Stimulated activated CD4-positive, alpha-beta T cell treated with anti-CD3 and anti-CD28 coated beads, Interleukin-12 subunit alpha, Interleukin-12 subunit beta, amount 100 ng/mL, for 24 hours (primary cell): ENCODE measurements at places on chromosomes 11 and 22.

DNA sequence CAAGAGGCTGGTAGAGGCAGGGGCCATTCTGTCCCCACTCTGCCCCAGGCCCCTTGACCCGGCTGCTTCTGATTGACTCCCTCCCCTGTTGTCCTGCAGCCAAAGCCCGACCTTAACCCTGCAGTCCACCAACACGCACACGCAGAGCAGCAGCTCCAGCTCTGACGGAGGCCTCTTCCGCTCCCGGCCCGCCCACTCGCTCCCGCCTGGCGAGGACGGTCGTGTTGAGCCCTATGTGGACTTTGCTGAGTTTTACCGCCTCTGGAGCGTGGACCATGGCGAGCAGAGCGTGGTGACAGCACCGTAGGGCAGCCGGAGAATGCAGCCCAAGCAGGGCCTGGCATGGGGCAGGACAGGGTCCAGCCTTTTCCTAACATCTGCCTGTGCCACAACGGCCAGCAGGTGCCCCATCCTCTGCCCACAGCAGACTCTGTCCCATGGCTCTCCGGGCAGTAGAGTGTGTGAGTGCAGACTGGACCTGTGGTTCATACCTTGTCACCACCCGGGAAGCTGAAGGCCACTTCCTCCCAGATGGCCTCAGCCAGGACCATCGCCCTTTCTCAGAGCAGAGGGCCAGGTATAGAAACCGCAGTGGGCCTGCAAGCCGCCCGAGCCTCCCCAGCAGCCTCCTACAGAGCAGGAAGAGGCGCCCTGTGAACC, 26.8 kb upstream of the MGAT3 start:
- DNase-seq = no peak

DNA sequence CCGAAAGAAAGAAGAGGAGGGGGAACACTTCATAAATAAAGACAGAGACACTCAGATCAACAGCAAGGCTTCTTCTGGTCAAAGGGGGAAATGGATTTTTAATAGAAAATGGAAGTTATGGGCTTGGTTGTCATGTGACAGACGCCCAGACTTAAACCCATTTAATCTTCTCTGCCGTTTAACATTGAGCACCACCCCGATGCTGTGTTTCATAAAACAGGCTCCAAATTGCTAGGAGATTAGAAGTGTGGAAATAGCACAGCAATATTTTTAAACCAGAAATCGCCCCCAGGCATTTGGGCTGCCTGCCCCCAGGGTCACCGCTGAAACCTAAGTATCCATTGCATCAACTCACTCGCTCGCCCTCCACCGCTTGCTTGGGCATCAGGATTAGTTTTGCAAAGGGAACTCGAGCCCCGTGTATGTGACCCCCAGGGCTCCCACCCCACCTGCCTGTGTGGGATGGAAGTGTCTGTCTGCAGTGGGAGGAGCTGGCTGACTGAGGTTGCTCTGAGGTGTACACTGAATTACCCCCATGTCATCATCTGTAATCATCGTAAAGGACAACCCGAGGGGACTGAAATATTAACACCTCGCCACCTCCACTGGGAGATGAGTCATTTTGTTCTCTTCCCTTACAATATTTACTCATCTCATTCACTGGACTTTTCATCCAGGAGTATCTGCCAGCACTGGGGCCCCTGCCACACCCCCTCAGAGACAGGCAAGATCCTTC, 10.7 kb downstream of the DSCAML1 start:
- no peak for DNase-seq

GRCh38 chr22:43652845-43653244, 159.3 kb downstream of the EFCAB6 start:
- no peak for DNase-seq

- no peak for DNase-seq
These were observed 76.2 kb upstream of the GDPD4 start for GRCh38 chr11:77377734-77378133.

- DNase-seq = no peak
These were observed 46.5 kb upstream of the CRTAM start for GRCh38 chr11:122791836-122792235.

DNA sequence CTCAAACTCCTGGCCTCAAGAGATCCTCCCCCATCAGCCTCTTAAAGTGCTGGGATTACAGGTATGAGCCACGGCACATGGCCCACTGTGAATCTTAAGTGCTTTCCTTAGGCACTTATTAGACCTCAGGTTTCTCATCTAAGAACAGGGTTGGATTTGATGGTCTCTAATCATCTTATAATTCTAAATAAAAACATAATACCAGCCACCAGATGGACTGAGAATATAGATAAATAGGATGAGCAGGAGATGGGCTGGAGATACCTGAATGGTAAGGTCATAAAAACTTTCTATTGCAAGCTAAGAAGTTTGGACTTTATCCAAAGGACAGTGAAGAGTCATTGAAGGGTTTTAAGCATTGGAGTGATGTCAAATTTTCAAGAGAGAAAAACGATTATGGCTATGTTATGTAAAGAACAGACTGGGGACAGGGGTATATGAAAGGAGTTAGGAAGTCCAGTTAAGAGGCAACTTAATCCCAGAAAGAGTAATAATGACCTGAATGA, 85.2 kb downstream of the RELT start:
- no peak for DNase-seq

GRCh38 chr22:39353346-39353745, 3.6 kb downstream of the SYNGR1 start:
- DNase-seq = no peak

DNA sequence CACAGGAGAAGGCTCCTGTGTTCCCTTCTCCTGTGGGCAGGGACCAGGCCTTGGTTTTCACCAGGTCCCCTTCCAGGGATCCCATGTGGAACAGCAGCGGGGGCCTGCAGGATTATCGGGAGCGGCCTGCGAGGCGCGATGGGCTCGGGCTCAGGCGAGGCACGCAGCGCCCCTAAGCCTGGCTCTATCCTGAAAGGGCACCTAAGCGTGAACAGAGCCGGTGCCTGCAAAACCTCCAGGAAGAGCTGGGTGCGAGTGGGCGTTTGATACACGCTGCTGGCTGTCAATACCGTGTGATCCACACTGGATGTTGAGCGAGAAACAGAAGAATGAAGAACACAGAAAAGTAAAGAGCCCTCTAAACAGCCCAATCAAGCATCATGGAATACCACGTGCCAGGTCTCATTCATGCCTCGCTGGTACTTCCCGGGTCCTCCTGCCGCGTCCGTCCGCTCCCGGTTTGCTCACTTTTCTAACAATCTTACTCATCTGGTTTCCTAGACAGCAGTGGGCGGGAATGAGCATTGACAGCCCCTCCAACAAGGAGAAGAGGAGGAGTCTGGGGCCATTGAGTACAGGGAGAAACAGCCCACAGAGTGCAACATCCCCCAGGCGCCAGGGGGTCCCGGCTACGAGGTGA, 12.5 kb downstream of the OSBPL5 start:
- no peak for DNase-seq

DNA sequence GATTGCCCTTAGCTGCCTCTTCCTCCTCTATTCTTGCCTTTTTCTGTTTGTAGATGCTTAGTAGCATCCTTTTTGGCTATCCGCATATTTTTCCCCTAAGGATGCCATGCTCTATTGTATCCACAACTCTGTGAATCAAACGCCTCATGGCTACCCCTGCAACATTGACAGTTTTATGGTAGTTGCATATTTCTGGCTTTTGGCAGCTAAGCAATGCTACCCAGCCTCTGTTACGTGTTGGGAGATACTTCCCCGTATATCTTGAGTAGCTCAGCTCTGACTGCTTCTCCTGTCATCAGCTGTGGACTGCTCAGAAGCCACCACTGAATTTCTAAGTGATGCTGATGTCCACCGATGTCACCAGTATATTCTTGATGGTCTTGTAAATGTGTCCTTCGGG, 15.1 kb upstream of the SLC3A2 start:
- no peak for DNase-seq

- no peak for DNase-seq
These were observed 19.6 kb upstream of the PISD start for GRCh38 chr22:31681349-31682345.

DNA sequence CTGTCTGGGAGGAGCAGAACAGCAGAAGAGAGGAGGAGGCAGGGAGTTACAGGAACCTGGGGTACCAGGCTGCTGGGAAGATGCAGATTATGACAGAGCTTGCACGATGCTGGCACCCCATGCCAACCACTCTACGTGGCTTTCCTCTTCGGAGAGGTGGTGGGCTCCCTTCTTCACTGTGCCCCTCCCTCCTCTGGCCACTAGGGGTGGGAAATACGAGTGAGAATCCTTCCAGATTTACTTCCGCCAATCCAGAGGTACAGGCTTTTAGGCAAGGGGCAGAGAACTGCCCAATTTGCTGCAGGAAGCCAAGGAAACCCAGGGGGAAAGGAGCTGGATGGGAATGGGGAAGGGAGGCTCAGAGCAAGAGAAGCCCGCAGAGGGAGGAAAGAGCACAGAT, 12.3 kb downstream of the HYOU1 start:
- DNase-seq = no peak

DNA sequence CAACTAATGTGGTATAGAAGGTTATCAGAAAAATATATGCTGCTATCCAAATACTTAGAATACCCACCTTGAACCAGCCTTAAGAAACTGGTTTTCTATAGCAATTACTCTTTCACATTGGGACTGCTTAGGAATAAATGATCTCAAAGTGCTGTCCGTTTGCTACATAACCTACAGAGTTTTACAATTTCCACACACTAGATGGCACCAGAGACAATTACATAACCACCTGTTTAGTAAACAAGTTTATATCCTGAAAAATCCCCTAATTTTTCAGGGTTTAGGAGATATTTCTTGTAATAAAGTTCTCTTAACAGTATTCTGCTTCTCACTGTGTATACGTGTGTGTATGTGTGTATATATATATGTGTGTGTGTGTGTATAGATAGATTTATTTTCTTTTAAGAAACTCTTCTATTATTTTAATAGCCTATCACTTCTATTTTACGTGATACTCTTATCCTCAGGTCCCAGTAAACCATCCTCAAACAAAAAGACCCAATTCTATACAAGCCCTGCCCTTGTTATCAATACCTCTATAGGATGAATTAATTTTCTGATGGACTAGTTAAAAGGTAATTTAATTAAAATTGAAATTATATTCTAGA, 6.7 kb upstream of the OR5I1 start:
- DNase-seq = no peak

DNA sequence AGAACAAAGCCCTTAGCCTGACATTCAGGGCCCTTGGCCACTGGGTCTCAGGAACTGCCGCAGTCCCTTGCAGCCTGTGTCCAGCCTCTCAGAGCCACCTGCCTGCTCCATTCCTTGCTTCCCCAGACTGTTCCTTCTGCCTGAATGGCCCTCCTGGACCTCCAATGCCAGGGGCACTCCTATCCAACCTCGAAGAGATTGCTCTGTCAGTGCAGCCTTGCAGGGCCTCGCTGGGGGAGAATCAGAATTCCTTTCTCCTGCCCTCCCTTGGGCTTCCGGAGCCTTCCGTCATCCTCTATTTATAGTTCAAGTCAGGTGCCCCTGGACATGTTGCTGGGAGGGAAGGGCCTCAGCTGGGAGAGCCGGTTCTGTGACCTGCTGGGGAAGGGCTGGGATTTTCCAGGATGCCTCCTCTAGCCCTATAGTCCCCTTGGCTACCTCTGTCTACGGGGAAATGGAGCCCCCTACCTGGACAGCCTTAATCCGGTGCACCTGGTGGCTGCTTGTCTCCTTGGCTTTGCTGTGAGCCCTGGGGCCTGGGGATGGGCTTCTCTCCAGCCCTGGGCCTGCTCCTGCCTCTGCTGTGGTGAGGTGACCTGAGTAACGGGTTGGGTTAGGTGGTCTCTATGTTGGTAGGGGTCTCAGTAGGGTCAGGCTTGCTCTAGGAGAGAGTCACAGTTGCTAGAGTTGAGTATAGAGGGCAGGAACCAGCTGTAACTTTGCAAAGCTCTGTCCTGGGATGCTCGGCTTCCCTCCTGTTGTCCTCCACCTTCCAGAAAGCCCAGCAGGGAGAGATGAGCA, 45.9 kb upstream of the SYT7 start:
- no peak for DNase-seq

- no peak for DNase-seq
These were observed 10.3 kb downstream of the SRSF8 start for GRCh38 chr11:95076981-95077380.

- no peak for DNase-seq
These were observed 72.2 kb upstream of the BID start for GRCh38 chr22:17846326-17846992.

GRCh38 chr22:22856364-22856763, 31.3 kb upstream of the IGLL5 start:
- no peak for DNase-seq

DNA sequence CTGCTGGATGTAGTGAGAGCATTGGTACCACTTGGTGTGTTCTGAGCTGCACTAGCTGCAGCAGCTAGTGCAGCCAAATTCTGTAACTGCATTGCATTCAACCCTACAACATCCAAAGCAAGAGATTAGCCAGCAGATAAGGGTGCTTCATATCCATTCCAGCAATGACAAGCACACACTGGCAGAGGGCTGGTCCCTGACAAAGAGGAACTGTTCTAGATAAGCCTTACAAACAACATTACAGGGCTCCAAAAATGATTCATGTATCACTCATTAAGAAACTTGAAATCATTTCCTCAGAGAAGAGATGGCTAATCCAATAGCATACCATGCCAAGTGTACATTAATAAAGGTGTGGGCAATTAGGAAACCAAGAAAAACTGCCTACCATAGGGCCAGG, 28.4 kb upstream of the RAPSN start:
- DNase-seq = no peak

GRCh38 chr22:20636075-20636812, 128.8 kb downstream of the MED15 start:
- DNase-seq = no peak

GRCh38 chr22:36775586-36775963, 344 bp downstream of the IFT27 start:
- DNase-seq = peak; percentile 7

- no peak for DNase-seq
These were observed 255.5 kb upstream of the B3GAT1 start for GRCh38 chr11:134667505-134667904.

GRCh38 chr22:49274754-49275380, 552.8 kb downstream of the BRD1 start:
- no peak for DNase-seq

DNA sequence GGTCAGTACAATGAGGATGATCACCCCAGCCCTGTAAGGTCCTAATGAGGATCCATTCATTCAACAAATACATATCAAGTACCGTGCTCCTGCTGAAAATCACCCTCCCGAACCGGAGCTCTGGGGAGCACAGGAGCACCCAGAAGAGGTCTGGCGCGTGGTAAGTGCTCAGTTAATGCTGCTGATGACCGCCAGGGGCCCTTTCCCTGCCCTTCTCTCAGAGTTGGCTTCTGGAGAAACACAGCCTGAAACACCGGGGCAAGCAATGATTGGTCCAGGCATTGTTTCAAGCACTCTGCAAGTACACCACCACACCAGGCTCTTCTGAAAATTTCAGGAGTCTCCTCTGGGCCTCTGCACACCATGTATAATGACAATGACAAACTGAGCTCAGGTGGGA, 3.8 kb upstream of the CCDC86 start:
- DNase-seq = no peak

GRCh38 chr11:61593151-61593550, 12.3 kb upstream of the SYT7 start:
- DNase-seq = no peak

- DNase-seq = no peak
These were observed 58.3 kb upstream of the C11orf87 start for GRCh38 chr11:109363682-109364081.
